ENCODE measurements at places on chromosomes 7 and 10. TPM values are rescaled to one million over a fixed set of nuclear protein-coding genes. Genes with fewer than 3 reads are reported as not detected.

The RAB19 gene
- not detected for total RNA-seq

The ASB10 gene
- total RNA-seq: 0.33 TPM

- no peak for ATAC-seq
These were observed 7.0 kb downstream of the NEURL1 start for GRCh38 chr10:103500481-103500880.

GRCh38 chr7:68601826-68602225 is 996.4 kb upstream of the AUTS2 start:
- ATAC-seq: no peak

- no peak for ATAC-seq
These were observed 70.7 kb downstream of the CABCOCO1 start for GRCh38 chr10:61733358-61733940.

DNA sequence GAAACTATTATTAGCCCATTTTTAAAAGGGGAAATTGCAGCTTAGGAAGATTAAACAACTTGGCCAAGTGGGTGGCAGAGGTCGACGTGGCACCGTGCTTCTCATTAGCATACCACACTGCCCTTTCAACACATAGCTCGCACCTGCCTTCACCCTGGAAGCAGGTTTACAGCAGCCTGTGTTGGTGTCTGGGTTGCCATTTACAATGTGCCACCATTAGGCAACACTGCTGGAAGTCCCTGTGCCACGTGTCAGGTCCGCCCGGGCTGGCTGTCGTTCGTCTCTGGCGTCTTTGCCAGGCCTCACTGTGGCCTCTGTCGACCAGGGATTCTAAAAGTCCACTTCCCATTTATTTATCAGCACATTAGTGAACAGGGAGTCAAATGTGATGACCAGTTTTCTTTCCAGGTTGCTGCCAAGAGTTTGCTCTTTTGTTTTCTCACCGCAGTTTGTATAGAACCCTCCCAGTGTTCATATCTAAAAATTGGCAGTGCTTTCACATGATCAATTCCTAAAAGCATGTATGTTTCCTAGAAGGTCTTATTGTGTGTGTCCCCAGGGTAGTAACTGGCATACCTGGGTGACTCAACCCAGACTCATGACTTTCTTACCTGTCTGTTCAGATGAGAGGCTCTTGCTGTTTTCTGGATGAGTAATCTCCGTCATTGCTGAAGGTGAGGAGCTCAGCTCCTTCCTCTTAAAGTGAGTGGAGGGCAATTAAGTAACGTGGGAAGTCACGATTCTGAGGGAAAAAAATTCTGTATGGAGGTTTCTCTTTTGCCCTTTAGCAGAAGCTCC is 9.2 kb downstream of the INSIG1 start:
- ATAC-seq: no peak

GRCh38 chr10:80502621-80503583 is 34.8 kb upstream of the SH2D4B start:
- no peak for ATAC-seq

GRCh38 chr10:89683883-89684282 is 17.5 kb upstream of the KIF20B start:
- ATAC-seq: peak; percentile 68

- peak; percentile 49 for ATAC-seq
These were observed 918 bp downstream of the PWWP2B start for GRCh38 chr10:132397671-132398565.
